HS-5 (cell line): ENCODE measurements at places on chromosomes 12 and 14.

DNA sequence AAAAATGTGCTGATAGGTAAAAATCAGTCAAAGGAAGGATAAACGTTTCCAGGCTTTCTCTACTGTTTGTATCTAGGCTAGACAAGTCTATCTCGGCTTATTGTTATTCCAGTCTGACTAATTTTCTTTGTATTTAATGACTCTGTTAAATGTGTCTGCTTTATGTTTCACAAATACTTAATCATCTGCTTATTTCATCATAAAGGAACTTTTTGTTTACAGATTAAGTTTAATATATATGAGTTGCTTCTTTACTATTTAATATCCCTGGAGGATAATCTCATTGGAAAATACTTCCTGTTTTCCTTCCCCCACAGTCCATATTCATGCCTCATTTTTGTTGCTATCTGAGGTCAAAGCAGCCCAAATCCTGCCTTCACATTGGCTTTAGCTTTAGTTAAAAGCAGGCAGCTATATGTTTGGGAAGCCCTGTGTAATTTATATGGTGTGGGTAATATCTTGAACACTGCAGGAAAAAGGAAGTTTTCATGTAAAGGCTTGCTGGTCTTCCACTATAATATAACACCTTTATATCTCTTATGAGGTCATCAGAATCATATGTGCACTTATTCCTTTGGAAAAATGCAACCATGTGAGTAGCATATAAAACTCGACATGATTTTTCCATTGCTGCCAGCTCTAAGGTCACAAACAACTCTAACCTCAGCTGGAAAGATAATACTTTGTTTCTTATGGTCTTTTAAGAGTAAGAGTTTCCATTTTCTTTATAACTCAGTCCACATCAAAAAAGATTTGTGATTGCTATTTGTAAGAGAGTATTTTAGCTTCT lies 76.8 kb downstream of the ALX1 start:
- peak; percentile 2 for DNase-seq

DNA sequence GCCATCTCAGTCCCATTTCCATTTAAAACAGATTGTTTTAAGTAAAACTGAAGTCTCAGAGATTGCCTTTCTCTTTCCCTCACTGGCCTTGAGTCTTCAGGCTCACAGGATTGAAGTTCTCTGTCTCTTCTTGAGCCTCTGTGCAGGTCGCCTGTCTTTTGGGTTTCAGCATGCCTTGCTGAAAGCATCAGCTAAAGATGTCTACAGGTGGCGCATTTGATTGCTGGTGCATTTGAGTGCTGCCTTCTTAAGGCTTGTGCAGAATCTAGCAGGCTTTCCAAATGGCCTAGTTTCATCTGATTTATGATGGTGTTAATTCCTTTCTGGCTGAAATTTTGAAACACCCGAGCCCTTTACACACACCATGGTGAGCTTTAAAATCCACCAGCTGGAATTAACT lies 1062.2 kb upstream of the FBXO33 start:
- DNase-seq = no peak

- DNase-seq = no peak
Observed at GRCh38 chr12:75642226-75642625, 130.8 kb upstream of the KRR1 start.

DNA sequence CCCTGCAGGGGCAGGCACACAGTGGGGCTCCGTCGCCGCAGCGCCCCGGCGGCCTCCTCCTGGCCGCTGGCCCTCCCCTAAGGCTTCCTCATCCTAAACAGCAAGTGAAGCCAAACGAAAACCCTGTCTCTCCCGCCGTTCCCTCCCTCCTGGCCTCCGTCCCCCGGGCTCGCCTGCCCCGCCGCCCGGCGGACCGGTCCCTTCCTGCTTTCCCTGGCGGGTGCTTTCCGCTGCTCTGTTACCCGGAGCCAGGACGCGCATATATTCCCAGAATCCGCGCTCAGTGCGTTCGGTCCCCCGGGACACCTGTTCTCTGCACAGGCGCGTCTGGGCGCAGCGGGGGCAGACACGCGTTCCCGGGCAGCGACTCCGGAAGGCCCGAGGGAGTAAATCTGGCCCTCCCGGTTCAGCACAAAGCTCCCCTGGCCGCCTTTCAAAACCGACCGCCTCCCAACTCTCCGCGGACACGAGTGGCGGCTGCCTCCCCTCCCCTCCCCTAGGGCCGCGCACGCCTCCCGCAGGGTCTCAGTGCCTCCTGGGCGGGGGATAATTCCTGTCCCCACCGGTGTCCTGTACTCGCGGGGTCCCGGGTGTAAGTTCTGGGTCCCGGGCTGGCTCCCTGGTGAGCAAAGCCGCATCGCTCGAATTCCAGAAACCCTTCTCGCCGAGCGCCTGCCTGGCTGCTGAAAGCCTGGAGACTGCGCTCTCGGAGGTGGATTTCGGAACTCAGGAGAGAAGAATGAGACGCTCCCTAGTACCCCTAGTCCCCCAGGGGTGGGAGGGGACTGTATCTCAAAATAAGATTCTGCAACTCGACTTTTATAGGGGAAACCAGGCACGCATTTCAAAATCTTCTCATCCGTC lies 21.4 kb upstream of the CEP170B start:
- no peak for DNase-seq

GRCh38 chr12:4169531-4169930 lies 104.0 kb upstream of the CCND2 start:
- no peak for DNase-seq

- DNase-seq = peak; percentile 34
Observed at GRCh38 chr12:10140001-10140400, 10.0 kb upstream of the CLEC7A start.

DNA sequence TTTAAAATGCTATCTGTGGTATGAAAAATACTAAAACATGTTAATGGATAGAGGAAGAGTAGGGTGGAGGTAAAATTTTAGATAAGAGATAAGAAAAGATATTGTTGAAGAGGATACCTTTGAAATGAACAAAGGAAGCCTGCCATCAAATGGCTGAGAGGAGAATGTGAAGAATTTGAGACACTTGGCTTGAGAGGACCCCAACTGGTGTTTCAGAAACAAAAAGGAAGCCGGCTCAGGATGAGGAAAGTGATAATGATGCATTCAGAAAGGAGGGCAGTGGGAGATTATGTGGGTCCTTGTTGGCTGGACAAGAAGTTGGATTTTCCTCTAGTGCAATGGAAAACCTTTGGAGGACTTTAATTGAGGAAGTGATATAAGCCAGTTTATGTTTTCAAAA lies 264.4 kb downstream of the DUSP6 start:
- DNase-seq = no peak

DNA sequence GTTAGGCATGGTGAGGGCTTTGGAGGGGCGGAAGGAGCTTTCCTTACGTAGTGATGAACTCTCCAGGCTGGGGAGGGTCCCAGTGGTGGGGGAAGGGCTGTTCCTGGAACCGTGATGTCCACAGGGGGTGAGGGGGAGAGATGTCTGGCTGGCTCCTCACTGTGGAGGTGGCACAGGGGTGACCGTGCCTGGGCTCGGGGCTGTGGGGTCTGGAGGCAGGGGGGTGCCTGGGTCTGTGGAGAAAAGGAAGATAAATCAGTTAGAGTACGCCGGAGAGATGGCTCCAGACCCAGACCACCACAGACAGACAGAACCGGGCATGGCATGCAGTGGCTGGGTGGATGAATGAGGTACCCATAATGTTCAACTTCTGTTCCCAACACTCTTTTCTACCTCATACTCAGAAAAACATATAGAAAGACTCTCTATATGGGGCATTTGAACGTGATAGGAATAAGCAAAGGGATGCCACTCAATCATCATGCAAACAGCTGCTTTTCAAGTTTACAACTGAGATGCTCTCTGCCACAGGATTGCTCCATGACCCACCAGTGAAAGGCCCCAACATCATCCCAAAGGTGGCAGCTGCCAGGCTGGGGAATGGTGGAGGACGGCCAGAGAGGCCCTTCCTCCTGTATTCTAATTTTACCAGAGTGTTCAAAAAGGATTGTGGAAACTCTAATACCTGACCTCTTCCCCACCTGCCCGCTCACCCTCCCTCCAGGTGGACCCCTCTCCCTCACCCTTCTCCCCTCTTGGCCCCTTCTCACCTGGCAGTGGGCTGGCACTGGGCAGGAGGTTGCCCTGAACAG lies 5.6 kb downstream of the MYL6 start:
- no peak for DNase-seq

DNA sequence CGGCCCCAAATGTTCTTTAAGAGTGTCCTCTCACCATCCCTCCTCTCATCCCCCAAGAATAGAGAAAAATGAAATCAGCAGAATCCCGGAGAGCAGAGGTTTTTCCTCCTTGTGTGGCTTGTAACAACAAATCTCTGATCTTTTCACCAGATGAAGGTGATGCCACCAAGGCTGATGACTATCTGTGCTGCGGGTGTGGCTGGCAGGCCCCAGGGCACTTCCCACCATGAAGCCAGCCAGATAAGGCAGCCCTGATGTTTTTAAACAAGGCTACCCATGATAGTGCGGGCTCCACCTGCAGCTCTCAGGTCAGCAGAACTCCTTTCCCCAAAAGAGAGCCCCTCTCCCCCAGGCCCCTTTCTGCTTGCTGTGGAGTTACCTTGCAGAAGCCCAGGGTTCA lies 58.0 kb upstream of the PARP11 start:
- no peak for DNase-seq

DNA sequence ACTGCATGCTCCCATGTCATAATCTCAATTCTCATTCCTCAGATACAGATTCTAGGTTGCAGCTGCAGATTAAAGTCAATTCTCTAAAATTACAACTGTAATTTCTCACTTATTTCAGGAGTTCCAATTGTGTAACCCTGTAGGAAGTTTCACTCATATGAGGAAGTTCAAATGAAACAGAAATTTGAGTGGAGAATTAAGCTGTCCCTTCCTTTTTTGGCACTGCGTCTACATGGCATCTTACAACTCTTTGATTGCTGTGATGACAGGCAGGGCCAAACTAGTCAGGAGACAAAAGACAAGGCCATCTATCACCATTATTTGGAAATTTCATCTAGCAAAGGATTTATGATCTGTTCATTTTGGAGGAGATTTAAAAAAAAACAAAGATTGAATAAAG lies 13.3 kb upstream of the GRIP1 start:
- DNase-seq = no peak

- DNase-seq = peak; percentile 48
Observed at GRCh38 chr12:53205747-53206419, 1.2 kb downstream of the ITGB7 start.

GRCh38 chr12:123779551-123779950 lies 17.4 kb downstream of the DNAH10 start:
- no peak for DNase-seq

- DNase-seq = no peak
Observed at GRCh38 chr12:127381043-127381668, 885.8 kb upstream of the TMEM132C start.
